Daoy (cell line): ENCODE measurements at places on chromosomes 16 and 17.

DNA sequence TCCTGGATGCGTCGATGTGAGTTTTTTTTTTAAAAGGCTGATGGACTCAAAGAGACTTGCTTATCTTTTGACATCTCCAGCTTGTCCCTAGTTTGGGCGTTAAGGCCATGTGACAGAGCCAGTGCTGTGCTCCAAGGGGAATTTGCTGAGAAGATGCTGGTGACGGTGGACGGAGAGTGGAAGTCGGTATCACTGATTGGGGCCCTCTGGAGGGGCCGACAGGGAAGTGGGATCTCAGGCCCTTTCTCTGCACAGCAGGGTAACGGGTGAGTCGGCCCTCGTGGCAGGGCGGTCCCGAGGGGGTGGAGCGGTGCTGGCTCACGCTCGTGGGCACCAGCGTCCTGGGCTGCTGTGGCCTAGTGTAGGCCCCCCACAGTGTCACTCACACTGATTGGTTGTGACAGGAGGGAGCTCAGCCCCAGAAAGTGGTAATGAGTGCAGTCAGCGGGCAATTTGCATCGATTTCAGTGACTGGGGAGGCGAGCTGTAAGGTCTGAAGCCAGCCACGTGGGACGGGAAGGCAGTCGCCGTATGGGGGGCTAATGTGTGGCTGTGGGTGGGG is 91.3 kb downstream of the TBC1D16 start:
- DNase-seq, result no peak

DNA sequence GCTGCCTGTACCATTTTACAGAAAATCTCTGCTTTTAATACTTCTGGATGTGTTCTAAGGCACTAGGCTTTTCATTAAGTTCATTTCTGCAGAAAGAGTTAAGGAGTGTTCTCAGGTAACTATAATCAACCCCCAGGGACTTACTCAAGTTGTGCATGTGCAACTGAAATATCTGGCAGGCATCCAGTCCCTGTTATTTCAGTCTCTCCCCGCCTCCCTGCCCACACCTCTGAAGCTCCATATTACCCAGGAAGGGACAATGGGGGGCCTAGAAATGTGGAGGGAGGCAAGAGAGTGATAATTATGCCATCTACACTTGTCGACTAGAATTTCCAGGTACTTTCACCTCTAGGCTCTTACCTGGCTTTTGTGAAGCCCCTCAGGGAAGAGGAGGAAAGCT is 432.2 kb downstream of the MAF start:
- DNase-seq, result no peak

DNA sequence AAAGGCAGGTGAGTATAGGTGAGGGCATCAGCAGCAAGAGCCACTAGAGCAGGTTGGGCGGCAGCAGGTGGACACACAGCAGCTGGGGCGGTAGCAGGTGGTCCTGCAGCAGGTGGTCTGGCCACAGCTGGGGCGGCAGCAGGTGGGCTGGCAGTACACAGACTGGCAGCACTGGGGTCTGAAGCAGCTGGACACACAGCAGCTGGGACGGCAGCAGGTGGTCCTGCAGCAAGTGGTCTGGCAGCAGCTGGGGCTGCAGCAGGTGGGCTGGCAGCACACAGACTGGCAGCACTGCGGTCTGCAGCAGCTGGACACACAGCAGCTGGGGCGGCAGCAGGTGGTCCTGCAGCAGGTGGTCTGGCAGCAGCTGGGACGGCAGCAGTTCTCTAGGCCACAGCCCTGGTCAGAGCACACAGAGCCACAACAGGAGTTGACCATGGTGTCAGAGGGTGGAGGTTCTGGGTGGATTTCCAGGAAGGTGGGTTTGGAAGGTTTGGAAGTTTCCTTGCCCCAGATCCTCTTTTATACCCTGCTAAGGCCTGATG is at the start of gene KRTAP4-2:
KRTAP4-2 (minus strand) TSS at position 495 of the 545 bp plus-strand sequence; CDS start at position 438, 57 bp downstream.
- DNase-seq, result no peak

DNA sequence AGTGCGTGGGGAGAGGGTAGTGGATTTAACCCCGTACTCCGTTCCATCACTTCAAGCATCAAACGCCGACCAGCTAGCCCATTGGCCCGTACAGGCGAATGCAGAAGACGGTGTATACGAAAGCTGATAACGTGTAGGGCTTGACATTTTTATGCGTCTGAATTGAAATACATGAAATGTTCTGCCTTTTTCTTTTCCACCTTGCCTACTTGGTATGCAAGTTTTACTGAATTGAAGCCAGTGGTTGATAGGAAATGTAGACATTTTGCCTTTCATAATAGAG is 834 bp upstream of the STAT3 start:
- no peak for DNase-seq

- peak; percentile 25 for DNase-seq
Measured at GRCh38 chr16:25135254-25135878, 23.8 kb downstream of the LCMT1 start.
